ENCODE measurements at places on chromosomes 5 and 9.

- no peak for DNase-seq
Measured at GRCh38 chr5:96538808-96539250, 105.8 kb upstream of the PCSK1 start.

GRCh38 chr9:129576546-129577543 lies 44.1 kb downstream of the C9orf50 start:
- no peak for DNase-seq

- no peak for DNase-seq
Measured at GRCh38 chr9:3862561-3862960, 336.8 kb upstream of the RFX3 start.

DNA sequence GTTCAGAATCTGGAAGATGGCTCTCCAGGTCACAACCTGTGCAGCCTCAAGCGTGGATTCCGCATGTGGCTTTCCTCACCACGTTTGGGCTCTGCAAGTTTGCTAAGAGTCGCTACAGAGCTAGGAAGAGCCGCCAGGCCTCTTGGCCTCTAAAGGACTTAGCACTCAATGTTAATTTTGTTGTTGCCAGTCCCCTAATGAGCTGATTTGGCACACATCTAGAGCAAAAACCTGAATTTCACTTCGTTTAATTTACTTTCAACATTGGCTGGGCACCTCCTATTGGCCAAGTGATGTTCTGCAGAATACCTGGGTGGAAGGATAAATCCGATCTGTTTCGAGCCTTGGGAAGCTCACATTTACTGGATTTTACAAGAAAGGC lies 65.8 kb upstream of the UNC5A start:
- no peak for DNase-seq

DNA sequence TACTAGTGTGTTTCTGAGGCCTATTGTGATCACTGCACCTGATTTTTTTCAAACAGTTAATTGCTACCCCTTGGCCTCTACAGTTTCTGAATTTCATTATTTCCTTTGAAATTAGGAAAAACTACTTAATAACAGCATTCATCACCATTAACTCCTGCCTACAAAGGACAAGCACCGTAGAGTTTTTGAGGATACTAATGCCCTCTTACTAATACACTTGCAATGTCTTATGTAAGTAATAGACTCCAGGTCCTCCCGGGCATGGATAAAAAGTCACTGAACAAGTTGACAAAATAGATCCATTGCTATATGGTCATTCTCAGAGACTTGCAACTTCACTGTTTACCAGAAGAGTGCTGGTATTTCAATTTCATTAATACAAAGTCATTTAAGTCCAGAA lies 1172.5 kb downstream of the CDH12 start:
- no peak for DNase-seq

DNA sequence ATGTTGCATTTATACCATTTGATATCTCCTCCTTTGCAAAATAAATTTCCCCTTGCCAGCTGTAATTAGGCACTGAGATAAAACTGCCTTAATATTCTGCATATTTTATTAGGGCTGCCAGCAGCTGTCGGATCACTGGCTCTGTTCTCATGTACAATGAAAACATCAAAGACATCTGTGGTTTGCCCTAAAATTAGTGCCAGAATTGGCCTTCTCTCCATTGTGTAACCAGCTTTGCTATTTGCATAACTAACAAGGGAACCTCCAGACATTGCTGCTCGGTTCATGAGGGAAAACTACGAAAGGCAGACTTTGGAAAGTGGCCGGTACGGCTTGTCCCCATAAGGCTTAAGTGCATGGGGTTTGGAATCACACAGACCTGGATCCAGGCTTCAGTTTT lies 45.5 kb upstream of the KIF2A start:
- DNase-seq, result no peak

GRCh38 chr5:82905986-82906385 lies 171.2 kb downstream of the TMEM167A start:
- DNase-seq, result no peak

- no peak for DNase-seq
Measured at GRCh38 chr5:32207355-32207634, 33.2 kb upstream of the GOLPH3 start.

DNA sequence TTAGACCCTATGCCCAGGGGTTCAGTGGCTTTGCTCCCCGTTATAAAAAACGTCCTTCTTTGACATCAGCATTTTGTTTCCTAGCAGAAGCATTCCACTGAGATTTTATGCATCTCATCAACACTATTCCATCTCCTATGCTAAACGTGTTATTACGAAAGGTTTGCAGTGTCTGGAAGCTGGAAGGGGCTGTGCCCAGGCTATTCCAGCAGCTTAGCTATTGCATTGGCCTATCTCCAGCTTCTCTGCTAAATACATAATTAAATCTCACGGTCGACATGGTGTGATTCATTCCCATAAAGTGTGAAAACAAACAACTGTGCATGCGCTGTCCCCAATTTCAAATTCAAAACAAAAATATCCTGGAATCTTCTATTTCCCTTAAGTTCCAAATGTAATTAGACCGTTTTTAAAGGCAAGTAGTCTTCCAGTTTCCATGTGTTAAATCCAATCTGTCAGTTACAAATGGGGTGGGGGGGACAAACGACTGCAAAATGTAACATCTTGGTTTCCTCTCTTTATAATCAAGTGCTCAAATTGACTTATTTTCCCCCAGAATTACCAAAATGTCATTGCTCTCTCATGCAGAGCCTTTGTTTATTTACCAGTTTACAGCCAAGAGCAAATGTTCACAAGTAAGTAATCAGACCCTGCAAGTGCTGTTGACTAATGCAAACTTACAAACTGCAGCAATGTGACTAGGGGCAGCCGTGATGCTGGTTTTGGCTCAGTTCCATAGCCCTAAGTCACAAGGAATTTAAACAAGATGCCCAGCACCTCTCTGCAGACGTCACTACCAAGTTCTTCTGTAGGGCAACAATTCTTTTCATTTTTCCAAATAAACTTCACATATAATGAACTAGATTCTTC lies 212.3 kb upstream of the RORB start:
- DNase-seq, result no peak

- DNase-seq, result no peak
Measured at GRCh38 chr9:130268521-130269211, 3.1 kb downstream of the HMCN2 start.

DNA sequence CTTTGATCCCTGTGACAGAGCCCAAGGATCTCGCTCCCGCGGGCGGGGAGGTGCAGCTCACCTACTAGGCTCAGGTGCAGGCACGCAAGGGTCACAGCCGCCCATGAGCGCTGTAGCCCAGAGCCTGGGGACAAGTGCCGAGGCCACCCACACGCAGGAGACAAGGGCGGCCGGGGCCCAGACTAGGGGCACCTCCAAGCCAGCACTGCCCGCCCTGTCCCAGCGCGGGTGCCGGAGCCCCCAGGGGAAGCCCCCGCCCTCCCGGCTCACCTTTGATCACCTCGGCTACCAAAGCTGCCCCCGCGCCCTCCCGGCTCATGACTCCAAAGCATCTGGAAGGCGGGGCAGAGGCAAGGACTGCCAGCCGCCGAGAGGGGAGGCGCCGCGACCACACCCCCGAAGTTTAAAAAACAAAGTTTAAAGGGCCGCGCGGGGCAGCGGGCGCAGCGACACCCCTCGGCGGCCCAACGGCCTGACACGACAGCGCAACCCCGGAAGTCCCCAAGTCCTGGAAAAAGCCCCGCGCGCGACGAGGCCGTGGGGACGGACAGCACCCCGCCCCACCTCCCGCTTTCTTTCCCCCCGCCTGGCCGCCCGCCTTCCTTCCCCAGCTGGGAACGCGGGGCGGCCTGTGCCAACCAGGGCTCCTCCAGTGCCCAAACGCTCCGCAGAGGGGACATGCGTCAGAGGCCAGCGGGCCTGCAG lies 53.0 kb downstream of the CDC14B start:
- DNase-seq, result peak; percentile 59

DNA sequence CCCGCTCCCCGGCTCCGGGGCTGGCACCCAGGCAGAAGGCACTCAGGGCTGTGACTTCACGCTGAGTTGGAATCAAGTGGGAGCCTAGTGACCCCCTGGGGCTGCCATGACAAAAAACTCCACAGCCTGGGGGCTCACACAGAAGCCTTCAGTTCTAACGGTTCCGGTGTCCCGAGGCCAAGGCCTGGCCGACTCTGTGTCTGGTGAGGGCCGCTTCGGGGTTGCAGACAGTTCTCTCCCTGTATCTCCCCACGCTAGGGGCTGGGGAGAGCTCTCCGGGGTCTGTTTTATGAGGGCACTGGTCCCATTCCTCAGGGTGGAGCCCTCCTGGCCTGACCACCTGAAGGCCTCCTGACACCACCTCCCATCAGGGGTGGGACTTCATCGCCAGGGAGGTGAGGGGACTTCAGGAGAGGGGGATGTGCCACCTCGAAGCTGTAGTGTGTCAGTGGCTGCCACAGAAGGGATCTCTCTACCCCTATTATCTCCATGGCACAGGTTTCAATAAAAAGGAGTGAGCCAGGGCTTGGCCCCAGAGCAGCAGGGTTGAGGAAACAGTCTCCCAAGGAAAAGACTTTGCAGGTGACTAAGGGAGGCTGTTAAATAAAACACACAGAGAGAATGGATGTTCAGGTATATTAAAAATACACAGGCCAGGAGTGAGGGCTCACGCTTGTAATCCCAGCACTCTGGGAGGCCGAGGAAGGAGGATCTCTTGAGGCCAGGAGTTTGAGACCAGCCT lies 1.5 kb upstream of the SLC6A3 start:
- no peak for DNase-seq

DNA sequence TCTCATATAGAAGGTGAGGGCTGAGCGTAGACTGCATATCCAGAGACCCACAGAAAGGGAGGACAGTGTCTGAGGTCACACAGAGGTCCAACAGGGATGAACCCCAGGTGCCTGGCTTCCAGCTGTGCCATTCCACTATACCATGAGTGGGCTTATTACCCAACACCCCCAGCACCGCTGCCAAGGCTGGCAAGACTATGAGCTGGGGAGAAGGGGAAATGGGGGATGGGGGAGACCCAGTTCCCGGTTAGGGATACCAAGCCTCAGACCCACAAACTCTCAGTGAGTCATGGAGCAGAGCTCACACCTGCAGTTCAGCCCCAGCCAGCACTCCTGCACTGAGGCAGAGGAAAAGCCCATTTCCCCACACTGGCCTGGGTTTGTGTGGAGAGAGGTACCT lies 106.4 kb downstream of the PSD2 start:
- DNase-seq, result no peak

- DNase-seq, result no peak
Measured at GRCh38 chr5:158050421-158050820, 191.5 kb upstream of the CLINT1 start.

Data from stimulated activated CD8-positive, alpha-beta memory T cell treated with anti-CD3 and anti-CD28 coated beads, Interleukin-2, amount 100 ng/mL, for 48 hours (primary cell).